ENCODE measurements at places on chromosomes 16 and 17.

DNA sequence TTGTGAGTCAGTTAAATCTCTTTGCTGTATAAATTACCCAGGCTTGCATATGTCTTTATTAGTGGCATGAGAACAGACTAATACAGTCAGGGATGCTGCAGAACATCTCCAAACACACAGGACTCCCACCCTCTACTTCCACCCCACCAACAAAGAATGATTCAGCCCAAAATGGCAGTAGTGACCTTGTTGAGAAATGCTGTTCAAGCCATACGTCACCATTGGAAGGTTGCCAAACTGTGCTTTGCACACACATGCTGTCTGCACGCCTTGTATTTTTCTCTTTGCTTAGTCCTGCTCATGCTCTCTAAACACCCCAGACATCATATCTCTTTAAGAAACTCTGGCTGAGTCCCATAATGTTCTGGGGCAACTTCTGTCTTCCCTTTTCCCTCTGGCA, 589.6 kb downstream of the WWOX start:
- no peak for DNase-seq

- DNase-seq = no peak
These were observed 251.9 kb downstream of the IRX3 start for GRCh38 chr16:54034684-54035083.

DNA sequence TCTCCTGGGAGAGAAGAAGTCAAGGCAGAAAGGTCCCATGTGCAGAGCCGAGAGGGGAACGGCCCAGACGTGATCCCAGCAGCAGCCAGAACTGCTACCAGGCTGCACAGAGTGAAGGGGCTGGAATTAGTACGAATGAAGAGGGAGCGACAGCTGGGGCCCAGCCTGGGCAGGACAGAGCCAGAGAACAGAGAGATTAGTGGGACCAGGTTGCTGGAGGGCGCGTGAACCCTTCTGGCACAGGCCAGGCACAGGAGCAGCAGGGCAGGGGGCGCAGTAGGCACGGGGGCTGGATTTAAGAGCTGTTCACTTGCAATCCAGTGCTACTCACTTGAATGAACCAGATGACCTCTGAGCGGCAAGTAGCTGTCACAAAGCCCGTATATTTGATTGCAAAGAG, 66.9 kb downstream of the PLXDC1 start:
- DNase-seq = no peak

DNA sequence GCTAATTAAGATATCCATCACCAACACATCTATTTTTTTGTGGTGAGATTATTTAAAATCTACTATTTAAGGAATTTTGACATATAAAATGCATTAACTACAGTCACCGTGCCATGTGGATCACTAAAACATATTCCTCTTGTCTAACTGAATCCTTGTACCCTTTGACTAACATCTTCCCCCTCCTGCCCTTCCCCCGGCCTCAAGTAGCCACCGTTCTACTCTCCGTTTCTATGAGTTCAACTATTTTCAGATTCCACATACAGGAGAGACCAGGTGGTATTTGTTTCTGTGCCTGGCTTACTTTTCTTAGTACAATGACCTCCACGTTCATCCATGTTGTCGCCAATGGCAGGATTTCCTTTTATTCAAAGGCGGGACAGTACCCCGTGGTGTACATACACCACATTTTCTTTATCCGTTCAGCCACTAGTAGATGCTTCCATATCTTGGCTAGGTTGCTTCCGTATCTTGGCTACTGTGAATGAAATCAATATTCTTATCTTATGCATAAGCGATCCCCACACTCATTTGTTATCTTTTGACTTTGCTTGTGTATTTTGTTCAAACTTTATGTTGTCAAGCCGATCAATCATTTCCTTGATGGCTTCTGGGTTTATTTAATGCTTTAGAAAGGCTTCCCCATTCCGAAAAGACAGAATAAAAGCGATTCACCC, 134.7 kb downstream of the KCNJ12 start:
- no peak for DNase-seq

DNA sequence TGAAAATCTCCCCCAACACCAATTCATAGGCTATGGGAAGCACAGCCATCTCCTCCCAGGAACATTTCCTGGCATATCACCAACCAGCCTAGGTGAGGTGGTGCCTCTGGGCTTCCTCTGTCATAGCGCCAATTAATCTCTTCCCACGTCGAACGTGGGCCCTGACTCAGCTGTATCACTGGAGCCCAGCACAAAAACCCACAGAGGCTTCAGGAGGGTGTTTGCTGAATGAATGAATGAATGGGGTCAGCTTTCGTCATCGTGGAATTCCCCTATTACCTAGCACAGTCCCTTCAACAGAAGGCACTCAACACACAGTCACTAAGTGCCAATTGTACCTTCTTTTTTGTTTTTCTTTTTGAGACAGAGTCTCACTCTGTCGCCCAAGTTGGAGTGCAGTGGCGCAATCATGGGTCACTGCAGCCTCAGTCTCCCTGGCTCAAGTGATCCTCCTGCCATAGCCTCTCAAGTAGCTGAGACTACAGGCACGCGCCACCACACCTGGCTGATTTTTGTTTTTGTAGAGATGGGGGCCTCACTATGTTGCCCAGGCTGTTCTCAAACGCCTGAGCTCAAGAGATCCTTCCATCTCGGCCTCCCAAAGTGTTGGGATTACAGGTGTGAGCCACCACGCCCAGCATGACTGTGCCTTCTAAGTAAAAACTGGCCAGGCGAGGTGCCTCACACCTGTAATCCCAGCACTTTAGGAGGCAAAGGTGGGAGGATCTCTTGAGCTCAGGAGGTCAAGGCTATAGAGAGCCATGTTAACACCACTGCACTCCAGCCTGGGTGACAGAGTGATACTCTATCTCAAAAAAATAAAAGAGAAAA, 4.1 kb downstream of the ZNF688 start:
- DNase-seq = no peak

- DNase-seq = no peak
These were observed 394.5 kb downstream of the XYLT1 start for GRCh38 chr16:17076092-17076754.

GRCh38 chr17:73401911-73402310, 90.1 kb upstream of the CDC42EP4 start:
- no peak for DNase-seq

- DNase-seq = no peak
These were observed 29.9 kb downstream of the PIEZO1 start for GRCh38 chr16:88754912-88755744.

GRCh38 chr17:66776999-66777688, 57.8 kb upstream of the CACNG5 start:
- no peak for DNase-seq

DNA sequence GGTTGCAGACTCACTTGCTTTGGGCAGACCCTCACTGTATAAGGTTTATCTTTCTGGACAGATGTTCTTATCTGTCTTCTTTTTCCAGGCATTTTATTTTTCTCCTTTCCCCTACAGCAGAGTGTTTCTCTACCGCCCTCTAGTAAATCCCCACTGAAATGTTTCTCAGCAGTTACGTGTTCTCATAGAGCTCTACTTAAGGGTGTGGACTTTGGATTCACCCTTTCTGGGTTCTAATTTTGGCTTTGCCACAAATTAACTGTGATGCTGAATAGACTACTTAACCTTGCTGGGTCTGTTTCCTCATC, 2.0 kb downstream of the ADAT1 start:
- DNase-seq = no peak

GRCh38 chr17:6233339-6233738, 163.2 kb downstream of the WSCD1 start:
- DNase-seq = no peak

DNA sequence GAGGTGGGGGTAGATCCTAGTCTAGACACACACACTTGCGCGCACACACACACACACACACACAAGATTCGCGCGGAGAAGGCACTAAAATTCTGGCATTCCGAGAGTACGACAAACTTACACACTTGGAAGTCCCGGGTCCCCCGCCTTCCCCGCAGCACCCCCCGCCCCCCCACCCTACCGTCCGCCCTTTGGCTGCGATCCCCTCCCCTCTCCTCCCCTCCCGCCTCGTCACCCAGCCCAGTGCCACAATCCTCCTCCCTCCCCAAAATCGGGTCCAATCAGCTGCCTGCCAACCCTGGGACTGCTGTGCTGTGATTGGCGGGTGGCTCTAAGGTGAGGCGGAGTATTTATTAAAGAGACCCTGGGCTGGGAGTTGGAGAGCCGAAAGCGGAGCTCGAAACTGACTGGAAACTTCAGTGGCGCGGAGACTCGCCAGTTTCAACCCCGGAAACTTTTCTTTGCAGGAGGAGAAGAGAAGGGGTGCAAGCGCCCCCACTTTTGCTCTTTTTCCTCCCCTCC, at the start of gene SOX9:
TSS of gene SOX9 (plus strand) at position 379 of the 522 bp plus-strand sequence. CDS start 372 bp downstream, outside the sequence.
- DNase-seq = no peak

DNA sequence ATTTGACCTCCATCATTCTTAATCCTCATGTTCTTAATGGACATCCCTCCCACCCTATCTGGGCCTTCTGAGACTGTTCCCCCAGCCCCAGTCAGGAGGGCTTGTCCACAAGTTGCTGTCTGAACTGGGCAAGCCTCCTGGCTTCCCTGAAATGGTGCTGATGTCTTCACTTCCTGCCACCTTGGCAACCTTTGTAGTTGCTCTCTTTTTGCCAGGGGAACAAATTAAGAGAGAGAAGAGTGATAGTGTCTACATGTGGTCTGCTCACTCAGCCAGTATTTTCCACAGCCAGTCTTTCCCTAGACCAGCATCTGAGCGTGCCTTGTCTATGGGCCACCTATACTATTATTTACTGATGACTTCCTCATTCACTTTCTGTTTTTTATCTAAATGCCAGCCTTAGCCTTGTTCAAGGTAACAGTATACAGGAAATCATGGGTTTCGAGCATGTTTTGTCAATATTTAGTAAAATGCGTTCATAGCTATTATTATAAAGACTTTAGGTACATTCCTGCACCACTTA, 710.1 kb downstream of the MAF start:
- DNase-seq = no peak

DNA sequence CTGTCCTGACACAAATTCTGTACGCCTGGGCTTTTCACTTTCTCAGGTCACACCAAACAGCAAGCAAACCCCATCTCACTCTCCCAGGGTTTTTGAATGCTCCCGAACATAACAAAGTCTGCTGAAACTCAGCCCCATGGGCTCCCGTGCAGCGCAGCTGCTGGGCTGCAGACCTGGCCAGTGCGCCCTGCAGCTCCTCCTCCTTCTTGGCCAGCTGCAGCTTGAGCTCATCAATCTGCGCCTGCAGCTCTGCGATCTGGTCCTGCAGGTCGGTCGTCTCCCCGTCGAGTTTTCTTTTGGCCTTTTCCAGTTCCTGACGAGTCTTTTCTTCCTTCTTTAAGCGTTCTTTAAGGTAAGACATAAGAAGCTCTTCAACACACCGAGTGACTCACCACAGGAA, 70.5 kb downstream of the NDEL1 start:
- no peak for DNase-seq

- DNase-seq = no peak
These were observed 85.1 kb downstream of the SOCS1 start for GRCh38 chr16:11170696-11171447.

- no peak for DNase-seq
These were observed 49.2 kb downstream of the NXPH3 start for GRCh38 chr17:49624896-49625295.

- DNase-seq = no peak
These were observed 83.4 kb downstream of the TNFRSF13B start for GRCh38 chr17:16888413-16889087.

DNA sequence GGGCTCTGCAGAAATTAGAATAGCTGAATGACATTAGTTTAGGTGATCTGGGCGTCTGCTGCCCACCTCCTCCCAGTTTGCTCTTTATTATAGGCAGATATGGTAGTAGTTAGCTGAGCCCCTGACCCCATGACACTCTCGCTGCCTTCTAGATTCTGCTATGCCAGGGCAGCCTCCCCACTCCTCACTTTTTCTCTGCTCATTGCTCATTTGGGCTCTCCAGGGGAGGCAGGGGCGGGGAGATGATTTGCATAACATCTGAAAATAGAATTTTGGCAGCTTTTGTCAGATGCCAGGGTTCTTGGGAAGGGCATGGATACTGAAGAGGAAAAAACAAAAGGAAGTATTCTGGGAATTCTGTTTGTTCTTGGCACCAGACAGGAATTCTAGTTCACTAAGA, 78.0 kb upstream of the GAS7 start:
- no peak for DNase-seq

GRCh38 chr17:27544350-27545131, 86.4 kb upstream of the LGALS9 start:
- no peak for DNase-seq

DNA sequence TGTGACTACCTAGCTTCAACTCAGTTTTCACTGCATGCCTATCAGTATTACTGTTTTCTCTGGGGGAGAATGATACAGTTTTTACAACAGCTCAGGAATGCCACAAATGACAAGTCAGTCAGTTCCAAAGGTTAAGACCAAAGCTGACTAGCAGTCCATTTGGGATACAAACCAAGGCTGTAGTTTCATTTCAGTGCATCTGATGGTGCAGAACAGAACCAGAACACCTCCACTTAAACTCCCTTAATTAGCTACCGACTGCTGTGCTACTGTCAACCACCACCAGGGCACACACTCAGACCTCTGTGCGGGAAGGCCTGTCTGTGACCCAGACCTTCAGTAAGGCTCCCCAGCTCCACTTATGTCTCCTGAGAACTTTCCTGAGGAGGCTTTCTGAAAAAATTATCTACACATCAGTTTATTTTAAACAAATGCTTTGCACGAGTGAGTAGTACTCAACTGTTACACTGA, 20.4 kb downstream of the NFE2L1 start:
- DNase-seq = no peak

DNA sequence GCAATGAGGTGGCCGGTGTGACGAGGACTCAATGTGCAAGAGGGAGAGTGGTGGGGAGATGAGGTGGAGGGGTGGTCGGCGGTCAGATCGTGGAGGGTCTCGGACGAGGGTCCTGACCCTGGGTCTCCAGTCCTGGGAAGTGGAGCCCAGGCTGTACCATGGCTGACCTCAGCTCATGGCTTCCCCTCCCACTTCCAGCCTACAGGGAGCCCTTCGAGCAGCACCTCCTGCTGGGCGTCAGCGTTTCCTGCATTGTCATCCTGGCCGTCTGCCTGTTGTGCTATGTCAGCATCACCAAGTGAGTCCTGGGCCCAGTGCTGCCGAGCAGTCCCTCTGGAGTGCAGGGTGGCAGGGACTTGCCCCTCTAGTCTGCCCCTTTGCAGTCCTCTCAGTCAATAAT, 41.8 kb downstream of the IL4R start:
- DNase-seq = no peak

DNA sequence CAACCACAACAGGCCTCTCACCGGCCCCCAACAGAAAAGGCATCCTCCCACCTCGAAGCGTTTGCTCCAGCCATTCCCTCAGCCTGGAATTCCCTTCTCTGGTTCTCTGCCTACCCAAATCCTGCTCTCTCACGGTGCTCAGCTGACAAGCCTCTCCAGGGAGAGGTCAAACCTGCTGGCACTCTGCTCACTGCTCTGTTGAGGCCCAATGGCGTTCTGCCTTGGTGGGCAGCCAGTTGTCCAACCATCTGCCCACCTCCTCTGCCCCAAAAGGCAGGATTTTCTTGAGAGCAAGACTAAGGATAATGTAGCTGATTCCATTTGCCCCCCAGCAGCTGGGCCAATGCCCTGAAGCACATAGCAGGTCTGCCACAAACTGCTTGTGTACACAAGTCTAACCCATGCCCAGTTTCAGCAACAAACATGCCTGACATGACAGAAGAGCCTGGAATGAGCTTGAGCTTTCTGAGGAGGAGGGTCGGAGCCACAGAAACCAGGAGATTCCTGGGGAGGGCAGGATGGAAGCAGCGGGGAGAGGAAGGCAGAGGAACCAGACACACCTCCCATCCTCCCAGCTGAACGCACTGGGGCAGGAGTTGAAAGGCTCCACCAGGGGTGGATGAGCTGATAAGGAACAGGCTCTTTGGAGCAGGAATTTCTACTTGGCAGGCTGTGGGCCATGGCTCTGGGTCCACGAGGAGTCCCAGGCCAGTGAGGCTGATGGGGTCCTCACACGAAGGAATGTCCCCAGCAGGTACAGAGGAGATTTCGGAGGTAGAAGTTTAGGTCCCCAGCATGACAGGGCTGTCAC, 23.9 kb downstream of the ARHGAP27 start:
- DNase-seq = no peak

All from stimulated activated CD8-positive, alpha-beta memory T cell treated with anti-CD3 and anti-CD28 coated beads, Interleukin-7, amount 100 ng/mL, for 1 hour (primary cell).